ENCODE measurements at places on chromosomes 2 and 18. TPM values are rescaled to one million over a fixed set of nuclear protein-coding genes. Genes with fewer than 3 reads are reported as not detected.

Gene NEUROD1
- not detected for total RNA-seq

Gene GALNT14
- total RNA-seq: 0.27 TPM

Gene THSD7B
- total RNA-seq: not detected

Gene PSD4
- 338 TPM for total RNA-seq

Gene CDH2
- 0.61 TPM for total RNA-seq

Gene DES
- total RNA-seq: not detected

All from T-helper 1 cell treated with Interleukin-12 subunit alpha and Interleukin-12 subunit beta and Interleukin-4 antibody, amounts not matched to agents 30 ng/mL and 1 ng/mL, for 36 hours (primary cell).